ENCODE measurements at places on chromosomes 6 and 20. TPM values are rescaled to one million over a fixed set of nuclear protein-coding genes. Genes with fewer than 3 reads are reported as not detected.
A peak's percentile ranks its signal among the peaks of the same experiment; 100 is the strongest.

GRCh38 chr6:79506251-79506650, 31.0 kb downstream of the LCA5 start:
- H3K27me3 ChIP-seq, result no peaks in the 10 kb centered on the region
- no peak overlapping the region for H3K27ac ChIP-seq
- no peaks in the 10 kb centered on the region for H3K36me3 ChIP-seq
- no peak for DNase-seq

Gene HTR1E
- total RNA-seq, result not detected

DNA sequence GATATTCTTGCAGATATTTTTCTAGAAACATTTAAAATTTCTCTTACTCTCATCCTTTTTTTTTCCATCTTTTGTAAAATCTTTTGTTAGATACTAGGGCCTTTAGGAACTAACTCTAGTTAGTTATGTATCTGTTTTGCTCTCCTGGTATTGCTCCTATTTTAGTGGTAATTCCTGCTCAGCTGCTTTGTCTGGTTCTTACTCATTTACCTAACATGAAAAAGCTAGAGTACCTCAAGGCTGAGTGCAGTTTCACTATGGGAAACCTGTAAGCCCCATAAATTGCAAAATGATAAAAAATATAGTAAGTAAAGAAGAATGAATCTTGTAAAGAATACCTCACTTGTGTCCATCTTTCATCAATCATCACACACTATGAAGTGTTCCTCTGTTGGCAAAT, 1602.0 kb downstream of the GRIK2 start:
- H3K36me3 ChIP-seq, result no peaks in the 10 kb centered on the region
- H3K4me3 ChIP-seq, result no peak overlapping the region
- DNase-seq, result no peak
- no peaks in the 10 kb centered on the region for H3K27me3 ChIP-seq

- no peaks in the 10 kb centered on the region for H3K27me3 ChIP-seq
- no peaks in the 10 kb centered on the region for H3K36me3 ChIP-seq
- H3K4me3 ChIP-seq, result peak overlapping the region; percentile 83
- H3K27ac ChIP-seq, result peak overlapping the region; percentile 89
- H3K4me1 ChIP-seq, result peaks cover 56% of the 10 kb centered on the region
- no peak for DNase-seq
Observed at GRCh38 chr6:159108426-159108985, 60.7 kb upstream of the FNDC1 start.
